ENCODE measurements at places on chromosomes 16 and 17. TPM values are rescaled to one million over a fixed set of nuclear protein-coding genes. Genes with fewer than 3 reads are reported as not detected.
A peak's percentile ranks its signal among the peaks of the same experiment; 100 is the strongest.

GRCh38 chr17:57928928-57929327 is 26.3 kb downstream of the CUEDC1 start:
- H3K27me3 ChIP-seq: no peaks in the 10 kb centered on the region
- no peak overlapping the region for H3K27ac ChIP-seq
- no peak for DNase-seq
- H3K4me1 ChIP-seq: no peaks in the 10 kb centered on the region
- H3K4me3 ChIP-seq: no peak overlapping the region

GRCh38 chr16:88408561-88409142 is 25.9 kb downstream of the ZNF469 start:
- H3K36me3 ChIP-seq: no peaks in the 10 kb centered on the region
- H3K4me3 ChIP-seq: no peak overlapping the region
- H3K27me3 ChIP-seq: no peaks in the 10 kb centered on the region
- no peak overlapping the region for H3K27ac ChIP-seq
- H3K4me1 ChIP-seq: no peaks in the 10 kb centered on the region

- H3K4me1 ChIP-seq: peaks cover 2% of the 10 kb centered on the region
- H3K36me3 ChIP-seq: no peaks in the 10 kb centered on the region
- no peaks in the 10 kb centered on the region for H3K27me3 ChIP-seq
- no peak for DNase-seq
Measured at GRCh38 chr16:11410376-11411058, 65.3 kb downstream of the RMI2 start.

DNA sequence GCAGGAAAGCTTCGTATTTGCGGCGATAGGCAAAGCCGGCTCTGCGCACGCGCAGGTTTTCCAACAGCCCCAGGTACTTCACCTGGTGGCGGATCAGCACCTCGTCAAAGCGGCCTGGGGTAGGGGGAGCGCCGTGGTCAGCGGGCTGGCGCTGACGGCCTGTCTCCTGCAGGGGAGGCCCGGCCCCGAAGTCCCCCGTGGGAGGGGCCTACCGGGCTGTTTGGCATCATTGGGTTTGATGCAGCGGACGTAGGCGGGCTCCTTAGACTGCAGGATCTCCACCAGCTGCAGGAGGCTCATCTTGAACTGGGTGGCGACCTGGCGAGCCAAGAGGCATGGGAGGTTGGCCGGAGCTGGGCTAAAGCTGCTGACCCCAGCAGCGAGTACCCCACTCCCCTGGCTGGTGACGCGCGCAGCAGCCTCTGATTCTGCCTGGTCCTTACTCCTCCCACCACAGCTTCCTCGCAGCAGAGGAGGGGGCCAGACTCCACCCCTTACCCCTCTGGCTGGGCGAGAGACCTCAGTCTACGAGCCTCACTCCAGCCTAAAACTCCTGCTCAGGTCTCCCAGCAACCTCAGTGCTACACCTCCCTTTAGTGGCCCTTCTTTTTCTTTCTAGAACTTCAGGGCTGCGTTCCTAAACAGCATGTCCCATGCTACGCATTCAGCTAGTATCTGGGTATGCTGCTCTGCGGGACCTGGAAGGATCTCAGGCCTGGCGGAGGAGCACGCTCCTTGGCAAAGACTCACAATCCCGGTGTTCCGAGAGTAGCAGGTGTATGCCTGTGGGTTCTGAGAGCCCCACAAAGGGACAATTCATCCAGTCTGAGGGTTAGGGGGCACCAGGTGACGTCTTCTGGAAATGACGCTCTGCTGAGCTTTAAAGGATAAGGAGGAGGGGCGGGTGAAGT is 16.1 kb upstream of the CRK start:
- no peak for DNase-seq
- peaks cover 13% of the 10 kb centered on the region for H3K36me3 ChIP-seq
- no peak overlapping the region for H3K4me3 ChIP-seq
- no peaks in the 10 kb centered on the region for H3K27me3 ChIP-seq

DNA sequence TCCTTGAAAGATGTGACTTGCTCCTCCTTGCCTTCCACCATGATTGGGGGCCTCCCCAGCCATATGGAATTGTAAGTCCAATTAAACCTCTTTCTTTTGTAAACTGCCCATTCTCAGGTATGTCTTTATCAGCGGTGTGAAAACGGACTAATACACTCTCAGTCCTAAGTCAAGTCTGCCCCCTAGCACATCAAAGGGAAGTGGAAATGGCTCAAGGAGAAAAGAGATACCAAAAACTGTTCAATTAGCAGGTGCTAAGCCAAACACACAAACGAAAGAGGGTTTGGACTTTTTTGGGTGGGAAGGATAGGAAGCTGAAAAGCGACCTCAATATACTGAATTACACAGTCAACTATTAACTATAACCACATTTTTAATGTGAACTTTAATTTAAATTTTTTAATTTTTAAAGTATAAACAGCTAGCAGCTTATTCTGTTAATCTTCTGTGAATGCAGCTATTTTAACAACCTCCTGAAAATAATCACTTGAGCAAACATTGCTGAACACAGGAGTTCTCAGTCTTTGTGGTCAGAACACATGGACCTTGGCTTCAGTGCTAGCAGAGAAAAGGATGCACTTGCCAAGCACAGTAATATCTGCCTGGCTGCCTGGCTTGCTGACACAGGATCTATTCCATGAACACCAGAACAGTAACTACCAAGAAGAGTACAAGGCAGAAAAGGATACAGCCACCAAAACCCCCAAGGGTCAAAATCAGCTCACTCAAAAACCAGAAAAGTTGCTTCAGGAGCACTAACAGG is 10.9 kb downstream of the ZNF18 start:
- no peak overlapping the region for H3K27ac ChIP-seq
- H3K27me3 ChIP-seq: no peaks in the 10 kb centered on the region
- H3K36me3 ChIP-seq: peaks cover 61% of the 10 kb centered on the region

DNA sequence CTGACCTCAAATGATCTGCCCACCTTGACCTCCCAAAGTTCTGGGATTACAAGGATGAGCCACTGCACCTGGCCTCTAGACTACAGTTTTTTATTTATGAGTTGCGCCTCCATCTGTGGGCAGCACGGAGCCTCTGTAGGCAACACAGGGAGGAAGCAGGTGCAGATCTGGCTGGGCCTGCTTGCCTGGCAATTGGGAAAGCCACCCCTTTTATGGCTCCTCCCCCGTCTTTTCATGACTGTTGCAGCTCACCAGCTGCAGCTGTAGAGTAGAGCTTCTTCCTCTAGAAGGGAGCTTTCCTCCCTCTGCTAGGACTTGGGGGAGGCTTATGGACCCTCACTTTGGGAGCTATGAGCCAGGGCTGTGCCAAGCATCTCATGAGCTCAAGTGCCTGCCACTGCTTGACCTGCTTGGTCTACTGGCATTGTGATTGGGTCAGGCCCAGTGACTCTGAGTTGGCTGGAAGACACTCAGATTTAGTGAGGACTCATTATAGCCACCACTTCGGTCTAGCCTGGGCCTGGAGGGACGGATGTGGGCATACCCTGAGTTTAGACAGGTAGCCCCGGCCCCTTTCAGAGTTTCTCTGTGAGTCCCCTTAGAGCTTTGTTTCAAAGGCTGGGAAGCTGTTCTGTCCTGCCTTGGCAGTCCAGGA is 6.9 kb upstream of the SLC7A6 start:
- H3K27ac ChIP-seq: no peak overlapping the region
- H3K4me3 ChIP-seq: no peak overlapping the region
- peak; percentile 56 for DNase-seq

DNA sequence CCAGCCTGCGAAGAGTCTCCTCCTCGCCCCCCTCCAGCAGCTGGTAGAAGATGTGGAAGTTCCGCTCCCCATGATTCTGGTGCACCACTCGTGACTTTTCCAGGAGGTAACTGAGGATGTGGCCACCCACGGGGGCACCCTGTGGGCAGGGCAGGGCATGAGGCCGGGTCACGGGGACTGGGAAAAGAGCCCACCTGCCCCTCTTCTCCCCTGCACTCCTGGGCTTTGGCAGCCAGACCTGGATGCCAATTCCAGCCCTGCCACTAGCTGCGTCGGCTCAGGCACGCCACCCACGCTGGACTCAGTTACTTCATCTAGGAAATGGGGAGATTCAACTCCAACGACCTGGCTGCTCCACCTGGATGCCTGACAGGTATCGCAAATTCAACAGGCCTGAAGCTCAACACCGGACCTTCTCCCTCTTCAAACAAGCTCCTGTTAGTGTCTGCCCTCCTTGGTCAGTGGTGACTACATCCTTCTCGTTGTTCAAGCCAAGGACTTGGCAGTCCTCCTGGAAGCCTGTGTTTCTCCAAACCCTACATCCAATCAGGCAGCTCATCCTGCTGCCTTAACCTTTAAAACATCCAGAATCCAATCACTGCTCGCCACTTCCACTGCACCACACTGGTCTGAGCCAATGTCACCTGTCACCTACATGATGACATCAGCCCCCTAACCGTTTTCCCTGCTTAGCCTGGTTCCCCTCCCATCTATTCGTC is 11.6 kb downstream of the MYO1C start:
- peaks cover 2% of the 10 kb centered on the region for H3K36me3 ChIP-seq
- H3K4me1 ChIP-seq: peaks cover 3% of the 10 kb centered on the region
- H3K27me3 ChIP-seq: no peaks in the 10 kb centered on the region

DNA sequence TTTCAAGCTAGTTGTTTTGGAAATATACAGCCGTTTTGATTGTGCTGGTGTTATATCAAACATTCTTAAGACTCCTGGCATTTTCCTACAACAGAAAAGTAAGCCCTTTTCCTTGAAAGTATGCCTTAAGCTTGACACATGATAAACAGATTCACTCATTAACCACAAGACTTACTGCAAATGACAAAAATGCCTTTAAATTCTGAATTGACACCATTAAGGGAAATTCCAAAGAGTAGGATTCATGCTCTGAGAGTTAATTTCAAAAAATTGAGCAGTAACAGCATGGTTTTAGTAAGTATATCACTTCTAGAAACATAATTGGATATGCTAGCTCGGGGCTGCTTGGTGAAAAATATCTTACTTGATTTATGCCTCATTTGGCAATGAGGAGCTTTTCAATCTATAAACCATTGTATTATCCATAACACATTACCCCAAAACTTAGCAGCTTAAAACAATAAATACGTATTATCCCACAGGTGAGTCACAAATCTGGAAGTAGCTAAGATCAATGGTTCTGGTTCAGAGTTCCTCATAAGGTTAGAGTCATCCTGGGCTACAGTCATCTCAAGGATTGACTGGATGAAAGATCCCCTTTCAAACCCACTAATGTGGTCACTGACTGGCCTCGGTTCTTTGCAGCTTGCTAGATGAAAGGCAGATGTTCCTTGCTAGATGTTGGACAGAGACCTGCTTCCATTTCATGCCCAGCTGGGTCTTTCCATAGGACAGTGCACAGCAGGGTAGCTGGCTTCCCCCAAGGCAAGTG is 8.2 kb upstream of the PHAF1 start:
- H3K27ac ChIP-seq: peak overlapping the region; percentile 30
- H3K4me1 ChIP-seq: peaks cover 7% of the 10 kb centered on the region
- peaks cover 1% of the 10 kb centered on the region for H3K36me3 ChIP-seq

DNA sequence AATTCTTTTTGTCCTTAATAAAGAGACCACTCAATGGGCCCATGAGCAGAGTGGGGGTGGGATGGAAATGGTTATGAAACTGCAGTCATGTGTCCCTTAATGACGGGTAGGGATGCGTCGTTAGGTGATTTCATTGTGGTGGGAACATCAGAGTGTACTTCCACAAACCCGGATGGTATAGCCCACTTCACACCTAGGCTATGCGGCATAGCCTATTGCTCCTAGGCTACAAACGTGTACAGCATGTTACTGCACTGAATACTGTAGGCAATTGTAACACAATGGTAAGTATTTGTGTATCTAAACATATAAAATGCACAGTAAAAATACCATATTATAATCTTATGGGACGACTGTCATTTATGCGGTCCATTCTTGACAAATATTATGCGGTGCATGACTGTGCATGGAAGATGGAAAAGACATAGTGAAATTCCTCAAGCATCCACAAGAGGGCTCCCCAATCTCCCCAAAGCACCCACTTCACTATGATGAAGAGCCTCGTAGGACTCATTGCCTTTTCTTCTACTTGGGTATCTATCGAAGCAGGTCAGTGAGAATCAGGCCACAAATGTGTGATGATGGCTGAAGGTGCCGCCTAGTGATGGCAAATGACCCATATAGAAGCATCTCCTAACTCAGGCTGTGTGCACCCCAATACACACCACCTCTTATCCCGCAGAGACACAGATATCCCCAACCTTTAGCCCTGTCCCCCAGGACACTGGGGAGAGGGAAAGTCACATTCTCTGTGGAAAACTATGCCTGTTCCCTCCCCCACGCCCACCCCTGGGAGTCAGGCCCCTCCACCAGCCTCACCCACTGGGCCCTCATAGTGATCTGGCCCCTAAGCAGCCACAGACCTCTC is 43.5 kb downstream of the TBX21 start:
- no peaks in the 10 kb centered on the region for H3K36me3 ChIP-seq
- peaks cover 26% of the 10 kb centered on the region for H3K27me3 ChIP-seq
- H3K4me3 ChIP-seq: no peak overlapping the region

The ANKFN1 gene
- total RNA-seq: not detected

The DPEP3 gene
- total RNA-seq: not detected

The ABCC6 gene
- not detected for total RNA-seq

The RHBDL3 gene
- not detected for total RNA-seq

The CRISPLD2 gene
- total RNA-seq: 0.14 TPM

The BAHCC1 gene
- 0.02 TPM for total RNA-seq

The RAB11FIP4 gene
- 33.1 TPM for total RNA-seq

The TRPV3 gene
- 0.77 TPM for total RNA-seq

Data from activated naive CD4-positive, alpha-beta T cell treated with anti-CD3 and anti-CD28 coated beads for 36 hours (primary cell).